Stimulated activated CD8-positive, alpha-beta memory T cell treated with anti-CD3 and anti-CD28 coated beads, Interleukin-4, amount 100 ng/mL, for 1 hour (primary cell): ENCODE measurements at places on chromosomes 6 and 20.

- DNase-seq, result no peak
Measured at GRCh38 chr6:14738933-14739332, 506.9 kb upstream of the JARID2 start.

- no peak for DNase-seq
Measured at GRCh38 chr20:43387737-43388136, 70.0 kb upstream of the SRSF6 start.

GRCh38 chr20:55760586-55760985 lies 244.7 kb downstream of the CBLN4 start:
- no peak for DNase-seq

DNA sequence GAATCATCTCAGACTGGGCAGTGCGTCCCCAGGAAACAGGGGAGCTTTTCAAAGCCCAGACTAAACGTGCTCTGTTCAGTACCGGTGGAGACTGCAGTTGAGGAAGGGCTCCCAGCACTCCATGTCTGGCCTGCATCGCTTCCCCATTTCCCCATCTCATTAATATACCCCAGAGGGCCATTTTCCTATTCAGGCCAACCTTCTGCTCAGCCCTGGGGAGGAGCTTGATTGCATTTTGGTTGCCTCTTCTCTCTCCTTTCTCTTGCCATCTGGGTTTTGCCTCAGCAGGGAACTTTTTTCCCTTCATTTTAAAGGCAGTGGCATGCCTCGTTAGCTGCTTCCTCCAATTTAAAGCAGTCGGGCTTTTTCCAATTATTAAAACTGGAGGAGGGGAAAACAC lies 394.3 kb upstream of the SOX4 start:
- no peak for DNase-seq

- DNase-seq, result no peak
Measured at GRCh38 chr6:53822401-53823125, 27.8 kb downstream of the LRRC1 start.

DNA sequence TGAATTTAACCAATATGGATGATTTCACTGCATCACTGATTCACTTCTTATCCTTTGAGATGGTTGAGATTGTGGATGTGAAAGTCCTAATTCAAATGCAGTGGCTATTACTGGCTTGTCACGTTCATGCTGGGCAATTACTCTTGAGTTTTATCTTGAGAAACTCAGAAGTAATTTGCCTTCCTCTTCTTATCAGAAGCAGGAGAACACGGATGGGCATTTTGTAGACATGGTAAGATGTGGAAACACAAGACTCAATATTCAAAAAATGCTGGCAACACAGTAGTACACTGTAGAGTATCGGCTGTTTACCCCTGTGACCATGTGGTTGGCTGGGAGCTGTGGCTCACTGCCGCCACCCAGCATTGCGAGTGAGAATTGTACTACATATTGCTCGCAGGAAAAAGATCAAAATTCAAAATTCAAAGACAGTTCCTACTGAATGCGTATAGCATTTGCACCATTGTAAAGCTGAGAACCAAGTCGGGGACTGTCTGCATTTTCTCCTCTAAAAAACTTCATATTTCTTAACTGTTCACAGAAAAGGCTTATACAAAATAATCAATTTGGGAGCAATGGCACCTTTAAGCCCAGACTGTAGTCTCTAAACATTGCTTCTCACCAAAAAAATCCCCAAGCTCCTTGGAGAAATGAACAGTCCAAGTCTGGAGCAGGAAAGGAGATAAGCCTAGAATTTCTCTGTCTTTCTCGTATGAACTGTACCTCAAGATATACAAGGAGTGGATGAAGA lies 61.9 kb upstream of the ELOVL5 start:
- DNase-seq, result peak; percentile 2

- DNase-seq, result peak; percentile 73
Measured at GRCh38 chr6:111482959-111483735, at the start of gene REV3L. REV3L (minus strand) TSS chr6:111483218; CDS start chr6:111482888, 330 bp downstream.

- no peak for DNase-seq
Measured at GRCh38 chr20:52473186-52473585, 281.6 kb upstream of the ZFP64 start.

DNA sequence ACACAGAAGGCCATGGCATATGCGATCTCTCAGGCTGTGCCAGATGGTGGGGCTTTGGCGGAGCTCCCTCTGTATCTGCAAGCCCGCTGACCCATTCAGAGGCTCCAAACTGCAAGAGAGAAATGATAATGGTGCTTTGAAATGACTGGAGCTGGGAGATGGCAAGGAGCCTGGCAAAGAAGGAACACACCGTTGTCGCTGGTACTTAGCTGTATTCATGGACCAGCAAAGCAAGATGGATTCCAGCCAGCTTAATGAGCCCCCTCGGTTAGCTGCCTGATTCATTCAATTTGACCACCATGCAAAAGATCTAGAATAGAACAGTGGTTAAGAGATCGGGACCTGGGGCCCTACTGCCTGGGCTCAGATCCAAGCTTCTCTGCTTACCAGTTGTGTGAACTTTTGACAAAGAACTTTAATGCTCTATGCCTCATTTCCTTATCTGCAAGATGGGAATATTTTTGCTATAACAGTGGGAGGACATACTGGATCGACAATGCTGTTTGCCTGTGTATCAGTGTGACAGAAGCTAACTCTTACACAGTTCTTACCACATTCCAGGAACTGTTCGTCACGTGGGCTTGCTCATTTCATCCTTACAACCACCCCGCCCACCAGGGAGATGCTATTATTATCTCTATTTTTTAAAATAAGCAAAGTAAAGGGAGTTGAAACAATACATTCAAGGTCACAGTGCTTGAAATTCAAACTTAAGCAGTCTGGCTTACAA lies 317.8 kb upstream of the SULF2 start:
- no peak for DNase-seq

DNA sequence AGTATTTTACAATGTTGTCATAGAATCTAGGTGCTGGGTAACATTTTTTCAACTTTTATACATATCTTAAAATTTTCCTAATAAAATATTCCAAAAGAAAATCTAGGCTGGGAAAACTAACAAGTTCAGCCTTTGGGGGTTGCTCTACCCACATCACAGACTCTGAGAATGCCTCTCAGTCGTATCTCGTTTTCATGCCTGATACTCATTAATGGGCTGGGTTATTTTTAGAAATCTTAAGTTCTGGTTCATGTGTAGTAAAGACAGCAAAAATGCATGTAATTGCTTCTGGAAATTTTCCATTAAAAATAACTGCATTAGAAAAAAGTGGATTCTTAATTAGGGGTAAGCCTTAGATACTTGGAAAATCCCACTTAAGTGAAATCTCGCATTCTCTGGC lies 149.3 kb downstream of the SLC24A3 start:
- DNase-seq, result no peak

DNA sequence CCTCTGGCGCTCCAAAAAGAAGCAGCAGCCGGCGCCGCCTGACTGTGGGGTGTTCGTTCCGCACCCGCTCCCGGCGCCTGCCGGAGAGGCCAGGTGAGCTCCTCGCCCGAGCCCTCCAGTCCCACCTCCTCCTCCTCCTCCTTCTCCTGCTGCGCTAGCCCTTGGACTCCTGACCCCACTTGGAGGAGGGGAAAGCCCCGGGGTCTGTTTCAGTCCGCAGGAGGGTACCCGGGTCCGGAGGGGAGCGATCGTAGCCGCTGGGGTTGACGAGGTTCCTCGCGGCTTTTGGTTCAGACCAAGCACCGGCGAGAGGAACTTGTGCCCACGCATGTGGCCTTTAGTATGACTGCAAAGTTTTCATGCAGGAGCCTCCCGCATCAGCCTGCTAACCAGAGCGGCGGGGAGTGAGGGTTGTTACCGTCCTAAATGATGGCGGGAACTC lies 493 bp downstream of the CRYBG1 start:
- DNase-seq, result no peak

DNA sequence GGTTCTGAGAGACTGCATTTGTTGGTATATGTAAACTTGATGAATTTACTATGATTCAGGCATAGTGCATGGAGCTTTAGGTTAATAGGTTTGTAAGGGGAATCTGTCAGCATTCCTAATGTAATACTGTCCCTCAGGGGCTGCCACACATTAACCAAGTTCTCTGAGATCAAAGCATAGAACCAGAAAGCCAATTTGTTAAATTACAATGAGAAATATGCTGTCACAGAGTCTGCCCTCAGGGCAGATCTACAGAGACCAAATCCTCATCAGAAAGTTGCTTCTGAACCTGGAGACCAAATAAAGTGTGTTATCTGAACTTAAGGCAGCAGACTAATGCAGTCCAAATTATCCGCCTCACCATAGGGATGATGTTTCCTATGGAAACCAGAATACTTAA lies 250.8 kb upstream of the HTR1E start:
- no peak for DNase-seq

- no peak for DNase-seq
Measured at GRCh38 chr6:157555455-157556143, 174.6 kb downstream of the ZDHHC14 start.

GRCh38 chr6:134309983-134310605 lies 7.8 kb downstream of the SGK1 start:
- no peak for DNase-seq

DNA sequence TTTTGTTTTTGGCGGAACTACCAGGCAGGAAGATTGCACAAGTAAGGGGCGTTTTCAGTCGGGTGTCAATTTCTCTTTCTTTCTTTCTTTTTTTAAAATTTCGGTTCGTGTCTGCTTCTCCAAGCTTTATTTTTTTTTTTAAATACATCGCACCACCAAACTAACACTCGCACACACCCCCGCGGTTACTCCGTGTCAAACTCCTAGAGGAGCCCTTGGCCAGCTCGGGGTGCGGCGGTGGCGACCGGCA lies 338 bp downstream of the UTRN start:
- DNase-seq, result no peak

DNA sequence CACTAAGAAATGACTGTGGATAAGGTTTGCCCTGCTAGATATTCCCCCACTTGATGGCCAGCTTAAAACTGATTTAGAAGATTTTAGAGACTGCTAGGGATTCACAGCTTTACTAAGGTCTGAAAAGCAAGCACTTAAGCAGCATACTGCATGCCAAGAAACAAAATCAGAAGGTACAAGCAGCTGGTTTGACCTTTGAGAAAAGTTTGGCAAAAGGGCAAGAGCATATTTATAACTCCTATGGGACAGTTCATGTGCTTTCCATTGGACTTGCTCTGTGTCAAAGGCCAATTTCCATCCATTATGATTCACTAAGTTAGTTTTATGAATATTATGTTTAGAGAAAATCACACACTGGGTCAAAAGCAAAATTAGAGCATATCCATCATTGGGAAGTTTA lies 402.8 kb downstream of the PKHD1 start:
- DNase-seq, result no peak

- DNase-seq, result no peak
Measured at GRCh38 chr20:478010-478948, 15.9 kb upstream of the TBC1D20 start.
